ENCODE measurements at places on chromosomes 13 and 19.

DNA sequence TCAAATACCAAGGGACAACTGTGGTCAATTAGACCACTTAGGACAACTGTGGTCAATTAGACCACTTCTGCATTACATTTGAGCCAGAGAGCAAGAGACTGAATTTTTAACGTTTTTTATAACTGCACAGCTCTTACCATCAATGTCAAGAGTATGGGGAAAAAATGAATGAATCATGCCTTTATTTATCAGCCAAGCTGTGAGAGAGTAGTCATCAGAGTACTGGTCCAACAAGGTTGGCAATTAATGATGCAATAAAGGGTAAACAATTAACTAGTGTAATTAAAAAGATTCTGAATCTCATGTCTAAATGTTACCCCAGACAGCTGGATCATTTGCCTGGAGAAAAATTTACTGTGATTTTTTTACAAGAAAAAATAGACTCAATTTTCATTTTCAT, 381.1 kb downstream of the LIG4 start:
- no peak for DNase-seq

GRCh38 chr13:51270623-51271415, 48.6 kb downstream of the FAM124A start:
- no peak for DNase-seq

GRCh38 chr13:102176846-102177245, 225.0 kb downstream of the FGF14 start:
- no peak for DNase-seq

DNA sequence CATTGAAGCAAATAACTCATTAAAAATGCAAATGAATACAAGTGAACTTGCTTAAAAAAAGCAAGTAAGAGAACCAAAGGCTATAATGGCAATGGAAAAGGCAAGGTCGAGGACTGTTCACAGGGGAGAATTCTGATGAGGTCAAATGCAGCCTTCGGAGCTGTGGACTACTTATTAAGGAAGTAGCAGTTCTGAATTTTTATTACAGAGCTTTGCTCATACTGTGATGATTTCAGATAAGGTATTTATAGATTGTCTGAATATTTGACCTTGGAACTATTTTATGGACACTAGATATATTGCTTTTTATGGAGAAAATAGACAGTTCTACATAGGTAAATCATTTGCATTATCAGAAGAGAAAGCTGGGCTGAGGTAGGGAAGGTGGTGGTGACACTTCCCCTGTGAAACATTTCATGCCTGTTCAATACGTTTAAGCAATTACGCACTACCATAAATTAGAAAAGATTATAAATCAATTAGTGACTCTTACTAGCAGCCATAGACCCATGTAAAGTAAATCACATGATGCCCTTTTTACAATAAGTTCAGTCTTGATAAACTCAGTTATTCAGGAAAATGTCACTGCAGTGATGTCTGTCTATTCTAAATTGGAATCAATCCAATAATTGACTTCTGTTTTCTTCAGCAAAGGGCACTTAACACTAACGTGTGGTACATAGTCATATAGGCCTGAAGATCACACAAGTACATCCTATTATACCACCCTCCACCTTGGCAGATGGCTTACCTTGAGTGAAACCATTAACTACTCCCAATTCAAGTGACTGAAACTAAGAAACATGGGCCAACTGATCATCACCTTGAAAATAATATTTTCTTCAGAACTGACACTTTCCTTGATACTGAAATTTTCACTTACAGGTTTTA, 260.0 kb downstream of the KLF12 start:
- DNase-seq, result no peak

- no peak for DNase-seq
Measured at GRCh38 chr13:113663934-113664333, 3.1 kb upstream of the GRK1 start.

Data from thoracic aorta (tissue), 2 donors.